ENCODE measurements at places on chromosomes 2 and 18. TPM values are rescaled to one million over a fixed set of nuclear protein-coding genes. Genes with fewer than 3 reads are reported as not detected.
A peak's percentile ranks its signal among the peaks of the same experiment; 100 is the strongest.

DNA sequence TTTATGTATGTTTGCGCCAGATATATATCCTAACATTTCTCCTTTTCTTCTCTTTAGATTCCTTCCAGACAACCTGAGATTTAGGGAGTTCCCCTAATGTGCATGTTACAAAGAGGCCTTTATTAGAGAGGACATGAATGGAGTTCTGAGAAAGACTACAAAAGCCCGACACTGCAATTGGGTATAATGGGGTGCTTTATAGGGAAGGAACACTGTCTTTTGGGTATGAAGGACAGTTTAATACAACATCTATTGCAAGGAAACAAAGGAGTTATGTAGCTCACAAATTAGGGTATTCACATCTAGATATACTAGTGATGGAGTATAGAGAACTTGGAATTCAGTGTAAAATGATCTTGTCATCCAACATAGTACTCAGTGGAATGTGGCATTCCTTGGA lies 383.8 kb downstream of the FIGN start:
- no peak for DNase-seq

DNA sequence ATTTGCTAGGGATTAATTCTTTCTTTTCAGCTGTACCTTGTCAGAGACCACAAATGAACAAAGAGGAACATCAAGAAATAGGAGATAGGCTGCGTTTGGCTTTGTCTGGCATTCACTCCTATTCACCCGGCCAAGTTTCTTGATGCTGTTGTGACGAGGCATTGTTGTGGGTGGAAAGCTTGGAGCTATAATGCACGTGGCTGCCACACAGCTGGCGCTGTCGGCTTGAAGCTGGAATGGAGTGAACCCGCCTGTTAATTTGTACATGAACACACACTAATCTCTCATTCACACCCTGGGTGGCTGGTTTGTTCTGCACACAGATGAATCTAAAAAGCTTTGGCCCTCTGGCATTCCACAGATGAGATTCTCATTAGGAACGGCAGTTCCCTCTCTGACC lies 274.9 kb upstream of the GYPC start:
- peak; percentile 14 for DNase-seq

- no peak for DNase-seq
Observed at GRCh38 chr18:13222856-13223281, 4.3 kb downstream of the LDLRAD4 start.

- DNase-seq, result no peak
Observed at GRCh38 chr18:48074929-48075706, 144.7 kb upstream of the SMAD2 start.

DNA sequence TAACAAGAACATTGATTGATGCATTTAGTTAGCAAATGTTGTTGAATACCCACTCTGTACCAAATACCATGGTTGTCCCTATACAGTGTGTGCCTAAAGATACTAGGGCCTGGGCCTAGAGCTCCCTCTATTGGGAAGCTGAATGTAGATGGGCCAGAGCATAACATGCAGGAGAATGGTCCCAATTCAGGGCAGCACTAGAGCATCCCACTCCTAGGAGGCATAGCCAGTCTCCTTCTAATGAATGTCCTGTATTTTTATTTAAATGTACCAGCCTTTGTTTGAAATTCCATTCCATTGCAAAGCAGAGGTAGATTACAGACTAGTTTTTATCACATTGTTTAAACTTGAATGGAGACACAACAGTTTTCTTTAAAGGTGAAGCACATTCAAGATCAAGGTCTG lies 90.6 kb downstream of the FEZ2 start:
- DNase-seq, result peak; percentile 55

DNA sequence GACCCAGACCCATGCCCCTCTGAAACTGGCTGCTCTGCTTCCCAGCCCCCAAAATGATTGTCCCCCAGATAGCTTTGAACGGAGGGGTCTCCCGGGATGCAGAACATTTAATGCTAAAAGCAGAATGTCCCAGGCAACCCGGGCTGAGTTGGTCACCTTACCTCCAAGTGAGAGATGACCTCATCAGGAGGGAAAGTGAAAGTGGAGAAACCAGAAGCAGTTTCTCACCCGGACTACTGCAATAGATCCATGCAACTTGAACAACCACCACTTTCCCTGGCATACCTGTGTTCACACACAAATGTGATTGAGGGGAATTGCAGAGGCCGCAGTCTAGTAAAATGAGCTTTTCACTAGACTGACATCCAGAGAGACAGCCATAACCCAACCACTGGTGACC lies 75.3 kb upstream of the NPAS2 start:
- no peak for DNase-seq

GRCh38 chr2:202361108-202361507 lies 15.0 kb upstream of the BMPR2 start:
- DNase-seq, result no peak

TWIST2 gene
- 5.5 TPM for total RNA-seq

LIPG gene
- 0.03 TPM for total RNA-seq

AQP12B gene
- not detected for total RNA-seq
